Astrocyte of the cerebellum (primary cell): ENCODE measurements at places on chromosomes 1 and 21.

DNA sequence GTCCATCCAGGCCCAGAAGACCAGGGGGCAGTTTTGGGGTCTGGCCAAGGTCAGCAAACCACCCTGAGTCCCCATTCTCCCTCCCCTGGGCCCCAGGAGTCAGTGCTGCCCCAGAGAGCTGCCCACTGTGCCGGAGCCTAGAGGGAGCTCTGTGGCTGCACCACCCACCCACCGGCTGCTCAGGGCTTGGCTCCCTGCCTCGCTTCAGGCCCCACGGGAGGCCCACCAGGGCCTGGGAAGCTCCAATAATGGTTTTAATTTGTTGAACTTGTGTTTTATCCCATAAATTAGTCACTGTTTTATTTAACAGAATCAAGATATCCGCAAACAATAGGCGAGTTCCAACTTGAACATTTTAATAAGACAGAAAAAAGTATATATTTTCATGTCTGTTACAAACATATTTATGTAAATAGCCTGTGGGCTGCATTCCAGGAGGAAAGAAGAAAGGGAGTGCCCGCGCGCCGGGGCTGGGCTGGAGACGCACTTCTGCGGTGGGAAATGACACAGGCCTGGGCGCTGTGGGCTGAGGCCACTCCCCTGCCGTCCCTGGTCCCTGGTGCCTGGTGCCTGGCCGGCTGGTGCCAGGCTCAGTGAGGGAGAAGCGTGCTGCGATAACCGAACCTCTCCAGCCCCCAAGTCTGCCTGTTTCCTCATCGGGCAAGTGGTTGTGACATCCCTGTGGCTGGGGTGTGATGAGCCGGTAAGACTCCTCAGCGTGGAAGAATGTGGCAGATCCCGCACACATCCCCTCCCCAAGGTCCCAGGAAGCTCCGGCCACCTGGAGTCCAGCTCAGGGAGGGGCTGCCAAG is 160.5 kb downstream of the PEX14 start:
- DNase-seq, result peak; percentile 8

DNA sequence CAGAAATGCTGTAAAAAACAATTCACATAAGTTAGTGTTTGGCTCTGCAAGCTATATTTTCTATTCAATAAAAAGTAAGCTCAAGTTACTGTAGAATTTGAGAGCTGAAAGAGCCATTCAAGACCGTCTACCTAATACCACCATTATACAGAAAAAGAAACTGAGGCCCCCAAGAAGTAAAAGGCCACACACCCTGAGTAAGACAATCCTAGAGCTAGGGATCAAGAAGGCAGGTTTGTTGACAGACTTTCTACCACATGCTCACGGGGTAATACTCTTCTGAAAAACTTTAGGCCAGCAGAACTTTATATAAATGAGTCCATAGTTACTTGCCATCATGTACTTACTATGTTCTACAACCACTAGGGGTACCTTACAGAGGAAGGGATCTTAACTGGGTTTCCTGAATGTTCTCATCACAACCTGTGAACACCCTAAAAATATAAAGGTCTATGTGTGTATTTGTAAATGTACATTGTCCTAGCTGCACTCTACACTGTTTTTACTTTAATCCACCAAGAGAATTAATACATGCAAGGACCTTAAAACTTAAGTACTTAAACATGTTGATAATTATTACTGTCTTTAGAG is 2.7 kb downstream of the PSMG1 start:
- no peak for DNase-seq

- no peak for DNase-seq
Observed at GRCh38 chr1:23745515-23745914, 2.2 kb downstream of the ELOA start.

DNA sequence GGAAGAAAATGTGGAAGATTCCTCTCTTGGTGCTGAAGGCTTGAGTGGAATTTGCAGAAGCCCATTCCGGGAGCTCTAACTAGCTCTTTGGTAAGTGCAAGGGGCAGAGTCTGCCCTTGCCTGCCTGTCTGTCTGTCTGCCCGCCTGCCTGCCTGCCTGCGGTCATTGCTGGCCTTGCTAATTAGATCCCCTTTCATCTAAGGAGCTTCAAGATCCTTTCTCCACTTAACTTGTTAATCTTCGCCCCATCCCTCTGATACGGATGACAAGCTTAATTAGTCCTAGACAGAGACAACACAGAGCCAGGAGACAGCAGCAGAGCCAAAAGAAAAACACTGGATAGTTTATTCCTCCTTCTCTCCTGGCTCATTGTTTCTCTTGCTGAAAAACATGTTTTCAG is 80.2 kb upstream of the GADD45A start:
- DNase-seq, result no peak

DNA sequence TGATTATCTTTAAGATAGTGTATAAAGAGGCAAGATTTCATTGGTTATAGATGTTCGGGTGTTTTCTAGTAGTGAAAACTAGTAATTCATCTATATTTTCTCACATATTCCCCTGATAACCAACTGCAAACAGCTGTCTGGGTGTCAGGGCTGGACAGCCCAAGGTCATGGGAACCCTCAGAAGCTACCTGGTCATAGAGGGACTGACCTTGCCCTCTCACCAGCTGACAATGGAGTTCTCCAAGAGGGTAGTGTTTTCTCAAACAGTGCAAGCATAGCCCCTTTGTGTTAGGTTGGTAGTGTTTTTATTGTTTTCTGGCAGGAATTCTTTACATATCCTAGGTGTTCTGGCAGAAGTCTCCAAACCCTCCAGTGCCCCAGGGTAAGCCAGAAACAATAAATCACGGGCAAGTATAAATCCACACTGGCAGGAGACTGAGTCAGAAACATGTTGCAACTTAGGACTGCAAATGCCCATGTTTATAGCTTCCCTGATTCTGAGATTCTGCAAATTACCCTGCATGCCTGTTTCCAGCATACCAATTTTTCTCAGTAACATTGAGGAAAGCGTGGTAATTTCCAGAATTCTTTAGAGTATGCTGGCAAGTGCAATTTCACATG is 82.8 kb upstream of the ATP1A1 start:
- DNase-seq, result no peak

GRCh38 chr1:47992720-47993415 is 4.3 kb downstream of the TRABD2B start:
- DNase-seq, result peak; percentile 31

GRCh38 chr1:27489501-27489972 is 430 bp downstream of the WASF2 start:
- DNase-seq, result no peak
